Sigmoid colon (tissue), 7 donors: ENCODE measurements at places on chromosomes 16 and 17. TPM values are rescaled to one million over a fixed set of nuclear protein-coding genes. Genes with fewer than 3 reads are reported as not detected.

DNA sequence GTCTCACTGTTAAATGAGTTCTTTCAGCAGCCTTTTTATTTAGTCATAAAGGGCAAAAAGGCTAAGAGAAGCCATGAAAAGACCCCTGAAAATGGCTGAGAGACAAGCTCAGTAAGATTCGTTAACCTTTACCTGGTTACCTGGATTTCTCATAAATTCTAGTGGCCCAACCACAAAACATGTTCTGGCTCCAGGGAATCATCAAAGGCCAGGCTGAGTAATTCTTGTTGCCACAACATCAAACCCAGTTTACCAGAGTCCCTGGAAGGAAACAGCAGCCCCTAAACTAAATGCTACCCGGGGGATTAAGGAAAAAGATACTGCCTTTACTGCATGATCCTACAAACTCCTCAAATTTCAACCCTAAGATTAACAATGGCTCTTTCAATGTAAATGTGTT lies 15.8 kb downstream of the CYTH1 start:
- H3K4me3 ChIP-seq: no peak overlapping the region

- peaks cover 18% of the 10 kb centered on the region for H3K4me1 ChIP-seq
- no peaks in the 10 kb centered on the region for H3K27me3 ChIP-seq
- H3K27ac ChIP-seq: no peak overlapping the region
- H3K36me3 ChIP-seq: peaks cover 6% of the 10 kb centered on the region
- no peak for DNase-seq
Measured at GRCh38 chr17:28402224-28402630, 3.8 kb downstream of the SLC46A1 start.

DNA sequence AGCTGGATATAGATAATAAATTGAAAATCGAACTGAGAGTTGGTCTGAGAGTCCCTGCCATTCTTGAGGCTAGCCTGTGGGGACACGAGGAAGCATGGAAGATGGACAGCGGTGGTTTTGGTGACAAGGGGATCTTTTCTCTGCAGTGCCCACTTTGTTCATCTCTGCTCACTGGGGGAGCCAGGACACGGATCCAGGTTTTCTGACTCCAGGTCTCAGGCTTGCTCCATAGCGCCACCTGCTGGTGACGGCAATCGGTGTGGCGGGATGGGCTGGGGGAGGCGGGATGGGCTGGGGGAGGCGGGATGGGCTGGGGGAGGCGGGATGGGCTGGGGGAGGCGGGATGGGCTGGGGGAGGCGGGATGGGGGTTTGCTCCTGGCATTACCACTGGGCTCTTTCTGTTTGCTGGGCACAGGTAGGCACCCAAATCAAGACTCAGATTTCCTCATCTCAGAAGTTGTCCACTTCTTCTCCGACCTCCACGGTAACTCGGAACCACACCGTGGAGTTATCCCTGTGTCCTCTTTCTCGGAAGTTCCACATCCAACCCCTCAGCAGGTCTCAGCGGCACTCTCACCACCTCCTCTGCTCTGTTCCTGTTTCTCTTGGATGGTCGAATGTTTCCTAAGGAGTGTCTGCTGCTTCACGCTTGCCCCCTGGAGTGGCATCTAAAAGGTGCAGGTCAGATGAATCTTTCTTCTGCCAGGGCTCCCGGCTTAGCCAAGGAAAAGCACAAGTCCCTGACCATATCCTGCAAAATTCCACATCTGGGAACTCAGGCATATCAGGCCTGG lies 142.4 kb downstream of the CYLD start:
- no peaks in the 10 kb centered on the region for H3K36me3 ChIP-seq
- H3K4me3 ChIP-seq: no peak overlapping the region
- no peak overlapping the region for H3K27ac ChIP-seq
- DNase-seq: no peak
- H3K27me3 ChIP-seq: peaks cover 15% of the 10 kb centered on the region
- H3K4me1 ChIP-seq: no peaks in the 10 kb centered on the region

DNA sequence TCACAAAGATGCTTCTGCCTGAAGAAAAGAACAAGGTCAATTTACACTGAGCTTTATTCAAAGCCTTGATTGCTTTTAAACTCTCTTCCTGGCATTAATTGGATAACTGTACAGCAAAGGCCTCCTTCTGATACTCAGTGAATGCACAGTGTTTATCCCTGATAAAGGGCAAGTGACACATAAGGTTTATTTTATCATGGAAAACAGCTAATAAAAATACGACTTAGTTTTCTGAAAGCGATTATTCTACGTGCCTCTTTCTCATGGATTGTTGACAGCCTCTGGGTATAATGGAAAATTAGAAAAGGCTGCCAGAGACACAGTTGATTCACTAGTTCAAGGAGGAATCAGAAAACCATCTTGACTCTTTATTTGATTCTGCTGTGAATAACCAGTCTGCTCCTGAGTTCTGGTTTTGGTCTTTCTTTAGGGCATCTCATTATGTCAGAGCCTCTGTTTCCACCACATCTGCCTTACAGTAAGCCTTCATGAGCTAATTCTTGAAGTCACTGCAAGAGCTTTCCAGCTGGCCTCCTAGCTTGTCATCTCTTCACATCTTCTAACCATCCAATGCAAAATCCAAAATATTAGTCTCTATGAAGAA lies 212.9 kb downstream of the CNTNAP4 start:
- H3K36me3 ChIP-seq: no peaks in the 10 kb centered on the region
- H3K27ac ChIP-seq: no peak overlapping the region
- no peak for DNase-seq
- H3K4me3 ChIP-seq: no peak overlapping the region
- no peaks in the 10 kb centered on the region for H3K4me1 ChIP-seq

DNA sequence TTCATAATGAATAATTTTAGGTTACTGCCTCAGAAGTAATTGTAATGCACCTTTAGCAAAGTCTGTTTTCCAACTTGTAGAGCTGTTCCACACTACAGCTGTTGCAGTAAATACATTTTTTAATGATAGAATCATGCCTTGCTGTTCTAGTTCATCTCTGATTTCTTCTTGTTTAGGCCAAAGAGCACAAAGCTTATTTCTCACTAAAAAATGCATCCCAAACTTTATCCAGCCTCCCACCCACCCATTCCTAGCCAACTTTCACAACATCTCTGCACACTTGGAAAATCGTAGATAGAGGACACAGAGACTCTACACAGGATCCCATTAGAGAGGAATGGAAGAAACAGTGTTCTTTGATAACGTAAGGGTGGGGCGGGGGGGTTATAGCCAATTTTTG lies 252.2 kb upstream of the DYNLRB2 start:
- no peaks in the 10 kb centered on the region for H3K4me1 ChIP-seq
- no peaks in the 10 kb centered on the region for H3K36me3 ChIP-seq
- H3K27ac ChIP-seq: no peak overlapping the region
- no peak overlapping the region for H3K4me3 ChIP-seq

DNA sequence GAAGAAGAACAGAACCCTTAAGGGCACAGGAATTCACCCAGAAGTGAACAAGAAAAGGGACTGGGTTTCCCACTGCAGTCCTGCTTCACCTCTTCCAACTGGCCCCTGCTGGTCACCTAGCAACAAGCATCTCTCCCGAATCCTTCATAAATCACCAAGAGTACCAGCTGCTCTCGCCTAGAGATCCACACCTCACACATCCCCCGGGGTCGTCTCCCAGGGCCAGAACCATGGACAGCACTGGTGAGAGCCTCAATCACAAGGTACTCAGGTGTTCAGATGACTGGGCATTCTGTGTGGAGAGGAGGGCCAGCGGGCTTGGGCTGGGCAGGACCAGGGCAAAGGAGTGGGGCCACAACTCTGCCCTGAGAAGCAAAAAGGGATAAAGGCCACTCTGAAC lies 65.9 kb downstream of the CCT6B start:
- no peaks in the 10 kb centered on the region for H3K4me1 ChIP-seq
- peaks cover 36% of the 10 kb centered on the region for H3K27me3 ChIP-seq
- no peak overlapping the region for H3K4me3 ChIP-seq
- DNase-seq: no peak
- H3K36me3 ChIP-seq: no peaks in the 10 kb centered on the region
- H3K27ac ChIP-seq: no peak overlapping the region

GRCh38 chr17:4648741-4649140 lies 7.3 kb upstream of the ALOX15 start:
- H3K27ac ChIP-seq: no peak overlapping the region
- no peaks in the 10 kb centered on the region for H3K36me3 ChIP-seq
- H3K4me3 ChIP-seq: no peak overlapping the region
- H3K4me1 ChIP-seq: no peaks in the 10 kb centered on the region
- H3K27me3 ChIP-seq: no peaks in the 10 kb centered on the region
- DNase-seq: no peak

DNA sequence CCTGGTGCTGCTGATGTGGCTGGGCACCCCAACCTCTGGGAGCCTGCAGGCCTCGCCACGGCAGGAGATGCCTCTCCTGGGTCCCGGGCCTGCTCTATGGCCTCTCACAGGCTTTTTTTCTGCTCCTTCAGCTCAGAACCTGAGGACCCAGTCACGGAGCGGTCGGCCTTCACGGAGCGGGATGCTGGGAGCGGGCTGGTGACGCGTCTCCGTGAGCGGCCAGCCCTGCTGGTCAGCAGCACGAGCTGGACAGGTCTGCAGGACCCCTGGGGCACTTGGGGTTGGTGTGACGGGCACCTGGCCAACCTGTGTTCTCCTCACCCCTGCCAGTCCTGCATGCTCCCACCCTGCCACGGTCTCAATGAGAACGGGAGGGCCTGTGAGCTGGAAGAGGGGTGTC lies 7.0 kb downstream of the ALG1 start:
- peaks cover 6% of the 10 kb centered on the region for H3K36me3 ChIP-seq
- no peak for DNase-seq
- no peak overlapping the region for H3K27ac ChIP-seq
- H3K27me3 ChIP-seq: no peaks in the 10 kb centered on the region
- no peak overlapping the region for H3K4me3 ChIP-seq

DNA sequence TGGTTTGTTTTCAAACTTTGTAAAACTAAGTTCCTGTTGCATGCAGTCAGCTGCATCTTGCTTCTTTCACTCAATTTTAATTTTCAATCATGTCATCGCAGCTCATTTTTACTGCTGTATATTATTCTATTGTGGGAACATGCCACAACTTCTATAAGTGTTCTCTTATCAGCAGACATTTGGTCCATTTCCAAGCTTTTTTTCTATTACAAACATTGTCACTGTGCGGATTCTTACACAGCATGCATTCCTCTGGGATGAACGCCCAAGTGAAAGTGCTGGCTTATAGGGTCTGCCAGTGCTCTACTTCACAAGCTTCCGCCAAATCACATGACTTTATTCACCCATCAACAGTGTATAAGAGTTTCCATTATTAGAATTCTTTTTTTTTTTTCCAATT lies 22.7 kb downstream of the GINS3 start:
- no peaks in the 10 kb centered on the region for H3K27me3 ChIP-seq
- H3K4me3 ChIP-seq: no peak overlapping the region
- H3K4me1 ChIP-seq: no peaks in the 10 kb centered on the region
- no peak overlapping the region for H3K27ac ChIP-seq
- no peak for DNase-seq

- H3K27me3 ChIP-seq: no peaks in the 10 kb centered on the region
- peaks cover 4% of the 10 kb centered on the region for H3K36me3 ChIP-seq
- no peak overlapping the region for H3K4me3 ChIP-seq
Measured at GRCh38 chr16:47644661-47645060, 183.5 kb downstream of the PHKB start.

GRCh38 chr17:76147211-76148014 lies 6.4 kb upstream of the FOXJ1 start:
- DNase-seq: peak; percentile 57
- peaks cover 6% of the 10 kb centered on the region for H3K4me1 ChIP-seq
- H3K4me3 ChIP-seq: no peak overlapping the region
- H3K27me3 ChIP-seq: no peaks in the 10 kb centered on the region
- H3K36me3 ChIP-seq: no peaks in the 10 kb centered on the region
- H3K27ac ChIP-seq: no peak overlapping the region

- DNase-seq: no peak
- no peaks in the 10 kb centered on the region for H3K36me3 ChIP-seq
- no peaks in the 10 kb centered on the region for H3K4me1 ChIP-seq
- H3K27me3 ChIP-seq: no peaks in the 10 kb centered on the region
- no peak overlapping the region for H3K4me3 ChIP-seq
Measured at GRCh38 chr16:80893686-80894085, 89.3 kb upstream of the CDYL2 start.

- DNase-seq: peak; percentile 72
- H3K36me3 ChIP-seq: no peaks in the 10 kb centered on the region
- no peak overlapping the region for H3K4me3 ChIP-seq
- H3K4me1 ChIP-seq: peaks cover 8% of the 10 kb centered on the region
- H3K27ac ChIP-seq: no peak overlapping the region
Measured at GRCh38 chr16:27374804-27375425, 27.1 kb upstream of the IL21R start.

DNA sequence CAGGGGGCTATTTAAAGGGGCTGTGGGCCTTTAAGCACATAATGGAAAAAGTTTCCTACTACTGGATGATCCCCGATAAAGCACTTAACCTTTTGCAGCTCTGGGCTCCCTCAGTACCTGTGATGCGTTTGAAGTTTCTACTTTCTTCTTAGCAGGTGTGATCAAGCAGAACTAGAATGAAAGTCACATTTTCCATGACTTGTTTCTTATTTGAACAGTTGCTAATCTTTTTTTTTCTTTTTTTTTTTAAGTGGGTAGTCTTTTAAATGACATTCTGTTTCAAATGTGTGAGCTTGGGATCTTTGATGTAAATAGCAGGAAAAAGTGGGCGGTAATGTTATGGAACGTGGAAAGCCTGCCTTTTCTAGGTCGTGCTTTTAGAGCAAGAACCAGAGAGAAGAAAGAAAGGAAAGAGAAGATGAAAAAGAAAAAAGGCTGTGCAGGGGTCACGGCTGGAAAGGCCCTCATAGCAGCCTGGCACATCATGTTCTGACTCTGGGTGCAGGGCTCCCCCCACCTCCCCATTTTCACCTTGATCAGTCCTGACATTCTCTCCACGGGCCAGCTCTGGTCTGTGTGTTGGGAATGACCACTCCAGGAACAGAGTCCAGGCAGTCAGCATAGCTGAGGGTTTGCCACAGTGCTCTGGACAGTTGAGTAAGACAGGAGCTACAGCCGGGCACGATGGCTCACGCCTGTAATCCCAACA lies 150.6 kb downstream of the CLEC16A start:
- no peaks in the 10 kb centered on the region for H3K36me3 ChIP-seq
- no peaks in the 10 kb centered on the region for H3K27me3 ChIP-seq
- DNase-seq: no peak
- no peaks in the 10 kb centered on the region for H3K4me1 ChIP-seq
- H3K27ac ChIP-seq: peak overlapping the region; percentile 79

DNA sequence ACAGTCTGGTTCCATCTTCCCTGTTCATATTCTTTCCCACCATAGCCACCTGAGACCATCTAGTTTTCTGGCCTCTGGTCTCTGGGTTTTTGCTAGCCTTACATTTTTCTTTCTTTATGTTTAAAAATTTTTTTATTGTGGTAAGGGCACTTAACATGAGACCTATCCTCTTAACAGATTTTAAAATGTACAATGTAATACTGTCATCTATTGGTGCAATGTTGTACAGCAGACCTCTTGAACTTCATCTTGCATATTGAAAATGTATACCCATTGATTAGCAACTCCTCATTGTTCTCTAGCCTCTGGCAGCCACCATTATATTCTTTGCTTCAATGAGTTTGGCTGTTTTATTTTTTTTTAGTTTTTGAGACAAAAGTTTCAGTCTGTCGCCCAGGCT lies 39.2 kb downstream of the ITGAM start:
- H3K27me3 ChIP-seq: no peaks in the 10 kb centered on the region
- no peak for DNase-seq
- H3K27ac ChIP-seq: no peak overlapping the region
- H3K4me1 ChIP-seq: no peaks in the 10 kb centered on the region
- no peak overlapping the region for H3K4me3 ChIP-seq

The SNAI3 gene
- 0.71 TPM for total RNA-seq

The FZD2 gene
- 2.6 TPM for total RNA-seq

The ABCC11 gene
- not detected for total RNA-seq

The PRKCB gene
- total RNA-seq: 43.8 TPM

The SECTM1 gene
- 8.4 TPM for total RNA-seq

The BTBD17 gene
- total RNA-seq: not detected

The CES1 gene
- total RNA-seq: 20.2 TPM

The SP6 gene
- total RNA-seq: not detected

The CX3CL1 gene
- total RNA-seq: 18.6 TPM

The OR2C1 gene
- total RNA-seq: 0.49 TPM
